ENCODE measurements at places on chromosomes 5 and 9.

GRCh38 chr9:36728651-36729520 is 156.2 kb downstream of the MELK start:
- DNase-seq: peak; percentile 66

GRCh38 chr9:96751815-96752214 is 26.1 kb downstream of the ZNF510 start:
- DNase-seq: no peak

DNA sequence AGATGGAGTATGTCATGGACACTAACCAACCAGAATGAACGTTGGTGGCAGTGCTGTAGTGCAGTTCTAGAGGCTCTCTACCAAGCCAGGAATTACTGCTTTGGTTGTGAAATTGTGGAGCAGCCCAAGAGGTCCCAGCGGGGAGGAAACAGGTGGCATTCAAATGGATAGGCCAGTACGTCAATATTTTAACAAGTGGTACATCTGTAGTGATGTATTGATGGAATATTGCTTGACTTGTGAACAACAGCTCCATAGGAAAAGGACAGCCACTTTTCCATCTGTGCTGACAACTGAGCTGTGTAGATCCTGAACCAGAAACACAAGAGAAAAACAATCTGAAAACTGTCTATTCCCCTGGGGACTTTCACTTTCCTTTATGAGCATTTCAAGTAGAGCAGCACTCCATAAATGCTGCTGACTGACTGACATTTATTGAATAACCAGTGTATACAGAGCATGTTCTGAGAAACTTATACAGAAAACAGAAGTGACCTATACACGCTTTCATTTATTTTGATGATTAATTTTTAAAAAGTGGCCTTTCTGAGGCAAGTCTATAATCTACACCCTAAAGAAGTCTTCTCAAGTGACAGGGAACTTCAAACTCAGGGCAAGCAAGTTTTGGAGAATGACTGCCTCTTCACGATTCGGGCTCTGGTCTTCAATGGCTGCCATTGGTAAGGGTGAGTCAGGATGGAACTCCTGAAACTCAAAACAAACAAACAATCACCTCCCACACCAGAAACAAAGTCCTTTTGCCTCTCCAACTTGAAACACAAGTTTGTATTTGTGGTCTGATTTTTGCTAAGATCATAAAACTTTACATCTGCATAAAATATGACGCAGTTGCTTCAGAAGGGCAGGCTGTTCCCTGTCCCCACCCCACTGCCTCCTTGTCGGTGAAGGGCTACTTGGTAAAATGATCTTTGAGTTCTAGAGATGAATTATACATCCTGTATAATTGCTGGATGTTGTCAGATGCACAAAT is 362.4 kb downstream of the NDUFS4 start:
- DNase-seq: no peak

GRCh38 chr9:133957328-133957727 is 34.8 kb downstream of the VAV2 start:
- no peak for DNase-seq

GRCh38 chr9:75231167-75231566 is 142.9 kb downstream of the OSTF1 start:
- no peak for DNase-seq

DNA sequence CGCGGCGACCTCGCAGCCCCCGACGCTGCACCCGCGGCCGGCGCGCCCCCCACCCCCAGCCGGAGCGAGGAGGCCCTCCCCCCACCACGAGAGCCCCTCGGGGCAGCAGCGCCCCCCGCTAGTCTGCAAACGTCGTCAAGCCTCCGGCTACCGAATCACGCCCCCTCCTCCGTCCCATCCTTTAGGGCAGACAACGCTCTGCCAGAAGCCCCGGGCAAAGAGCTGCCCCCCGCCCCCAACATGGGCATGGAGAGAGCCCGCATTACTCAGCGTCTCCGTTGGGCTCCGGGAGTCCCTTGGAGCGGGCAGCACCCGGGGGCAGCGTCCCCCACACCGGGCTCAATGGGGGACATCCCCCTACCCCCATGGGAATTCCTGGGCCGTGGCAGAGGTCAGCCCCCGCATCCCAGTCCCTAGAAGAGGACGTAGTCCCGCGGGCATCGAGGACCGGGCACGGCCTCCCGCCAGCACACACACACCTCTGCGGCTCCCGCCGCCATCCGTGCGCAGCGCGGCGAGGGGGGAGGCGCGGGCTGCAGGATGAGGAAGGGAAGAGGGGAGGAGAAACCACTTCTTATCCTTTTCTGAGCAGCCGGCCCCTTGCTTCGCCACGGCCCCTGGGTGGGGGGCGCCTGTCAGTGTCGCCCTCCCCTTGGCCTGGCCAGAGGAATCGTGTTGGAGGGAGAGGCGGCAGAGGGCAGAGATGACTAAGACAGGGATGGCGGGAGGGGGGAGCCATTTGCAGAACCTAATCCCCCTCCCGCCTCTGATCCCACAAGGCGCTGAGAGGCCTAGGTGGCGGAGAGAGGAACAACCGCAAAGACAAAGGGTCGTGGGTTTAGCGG is 750 bp downstream of the DNM1 start:
- peak; percentile 24 for DNase-seq

DNA sequence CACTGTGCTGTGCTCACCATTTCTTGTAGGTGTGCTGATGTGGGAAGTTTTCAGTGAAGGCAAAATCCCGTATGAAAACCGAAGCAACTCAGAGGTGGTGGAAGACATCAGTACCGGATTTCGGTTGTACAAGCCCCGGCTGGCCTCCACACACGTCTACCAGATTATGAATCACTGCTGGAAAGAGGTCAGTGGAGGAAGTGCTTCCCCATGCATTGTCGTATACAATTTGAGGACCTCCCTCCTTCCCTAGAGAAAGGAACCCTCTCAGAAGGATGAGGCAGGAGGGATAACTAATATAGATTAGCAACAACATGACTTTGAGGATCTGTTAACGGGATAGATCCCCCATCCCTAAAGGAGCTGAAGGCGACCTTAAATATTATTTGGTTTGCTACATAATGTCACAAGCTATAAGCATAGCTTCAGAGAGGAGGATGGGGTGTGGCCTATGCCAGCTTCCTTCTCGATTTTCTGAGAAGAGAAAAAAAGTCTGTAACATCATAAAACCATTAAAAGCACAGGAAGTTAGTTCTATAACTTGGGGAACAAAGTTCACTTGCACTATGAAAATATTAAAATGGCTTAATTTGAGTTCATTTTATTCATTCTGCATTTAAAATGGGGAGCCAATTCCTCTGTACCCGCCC is 17.0 kb upstream of the CYFIP2 start:
- DNase-seq: peak; percentile 61

- DNase-seq: no peak
These were observed 13.6 kb downstream of the LCN10 start for GRCh38 chr9:136729144-136729543.

- no peak for DNase-seq
These were observed 838.3 kb downstream of the TLE4 start for GRCh38 chr9:80410106-80410505.

DNA sequence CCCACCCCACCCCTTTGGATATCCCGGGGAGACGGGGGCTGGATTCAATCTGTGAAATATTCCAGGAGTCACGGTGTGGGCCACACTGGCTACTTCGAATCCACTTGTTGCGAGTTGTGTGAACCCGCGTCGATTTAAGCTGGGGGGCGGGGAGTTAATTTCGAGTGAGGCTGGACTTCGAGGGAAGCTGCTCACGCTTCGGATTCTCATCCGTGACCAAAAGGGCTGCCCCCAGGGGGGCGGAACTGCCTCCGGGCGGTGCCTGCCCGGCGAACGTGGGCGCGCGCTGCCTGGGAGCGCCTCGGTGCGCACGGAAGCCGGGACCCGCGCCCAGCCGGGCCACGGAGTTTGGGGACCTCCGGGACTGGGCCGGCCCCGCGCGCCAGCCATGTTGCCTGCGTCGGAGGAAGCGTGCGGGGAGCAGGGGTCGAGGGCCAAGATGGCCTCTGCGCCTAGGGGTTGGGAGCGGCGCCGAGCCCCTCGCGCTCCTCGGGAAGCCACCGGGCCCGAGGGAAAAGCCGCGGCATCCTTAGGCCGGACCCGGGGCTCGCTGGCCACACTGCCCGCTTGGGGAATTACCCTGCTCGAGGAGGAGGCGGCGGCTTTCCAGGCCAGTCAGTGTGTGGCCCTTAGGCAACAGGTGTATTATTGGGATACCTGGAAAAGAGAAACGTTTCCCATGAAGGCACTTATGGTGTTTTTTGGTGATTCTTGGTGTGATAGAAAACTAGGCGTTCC is 975 bp downstream of the OCLN start:
- no peak for DNase-seq

GRCh38 chr9:79674052-79674777 is 102.5 kb downstream of the TLE4 start:
- no peak for DNase-seq

DNA sequence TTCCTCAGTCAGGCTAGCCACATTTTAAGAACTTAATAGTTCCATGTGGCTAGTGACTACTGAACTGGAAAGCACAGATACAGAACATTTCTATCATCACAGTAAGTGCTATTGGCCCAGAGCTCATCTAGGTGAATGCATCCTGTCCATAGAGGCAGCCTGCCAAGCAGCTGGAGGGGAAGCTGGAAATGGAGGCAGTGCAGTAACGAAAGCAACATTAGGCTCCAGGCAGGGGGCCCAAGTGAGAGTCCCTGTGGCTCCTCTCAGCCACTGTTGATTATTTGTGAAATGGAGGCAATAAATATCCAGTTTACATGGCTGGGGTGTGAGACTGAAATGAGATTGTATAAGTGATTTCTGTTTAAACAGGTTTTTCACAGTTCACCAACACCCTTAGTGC is 227.2 kb upstream of the KLF9 start:
- DNase-seq: no peak

GRCh38 chr9:129343424-129344375 is 165.6 kb upstream of the IER5L start:
- no peak for DNase-seq

DNA sequence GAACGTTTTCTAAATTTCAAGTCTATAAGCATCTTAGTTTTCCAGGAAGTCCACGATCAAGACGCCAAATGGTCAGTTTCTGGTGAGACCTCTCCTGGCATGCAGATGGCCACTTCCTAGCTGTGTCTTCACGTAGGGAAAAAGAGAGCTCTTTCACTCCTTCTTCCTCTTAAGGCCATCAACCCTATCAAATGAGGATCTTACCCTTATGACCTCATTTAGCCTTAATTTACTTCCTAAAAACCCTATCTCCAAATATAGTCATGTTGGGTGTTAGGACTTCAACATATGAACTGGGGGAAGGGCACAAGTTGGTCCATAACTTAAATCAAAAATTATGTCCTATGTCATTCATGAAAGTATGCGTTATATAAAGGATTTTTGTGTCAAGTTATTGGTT is 229.5 kb downstream of the ARL15 start:
- no peak for DNase-seq

DNA sequence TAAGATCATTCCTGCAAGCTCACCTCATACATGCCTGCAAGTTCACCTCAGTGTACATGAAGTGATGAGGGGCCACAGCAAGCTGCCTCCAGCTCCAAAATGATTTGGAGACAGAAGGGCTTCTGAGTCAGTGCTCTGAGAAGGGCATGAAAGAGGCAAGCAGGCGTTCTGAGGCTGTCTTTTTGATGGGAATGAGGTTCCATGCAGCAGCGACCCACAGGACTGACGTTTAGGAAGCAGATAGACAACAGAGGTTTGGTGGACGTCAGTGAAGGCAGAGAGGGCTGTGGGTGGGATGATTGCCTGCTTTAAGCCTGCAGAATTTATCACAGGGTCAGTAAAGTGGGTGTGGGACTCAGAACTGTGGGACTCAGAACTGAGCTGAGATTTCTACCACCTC is 8.9 kb upstream of the SMIM32 start:
- no peak for DNase-seq

- no peak for DNase-seq
These were observed 30.4 kb downstream of the GNG10 start for GRCh38 chr9:111691672-111692329.

GRCh38 chr9:12770261-12770660 is 4.6 kb upstream of the LURAP1L start:
- DNase-seq: no peak

- peak; percentile 87 for DNase-seq
These were observed 9.3 kb upstream of the TEX48 start for GRCh38 chr9:114691046-114691955.

GRCh38 chr5:150278046-150278730 is 11.4 kb downstream of the CAMK2A start:
- DNase-seq: no peak

DNA sequence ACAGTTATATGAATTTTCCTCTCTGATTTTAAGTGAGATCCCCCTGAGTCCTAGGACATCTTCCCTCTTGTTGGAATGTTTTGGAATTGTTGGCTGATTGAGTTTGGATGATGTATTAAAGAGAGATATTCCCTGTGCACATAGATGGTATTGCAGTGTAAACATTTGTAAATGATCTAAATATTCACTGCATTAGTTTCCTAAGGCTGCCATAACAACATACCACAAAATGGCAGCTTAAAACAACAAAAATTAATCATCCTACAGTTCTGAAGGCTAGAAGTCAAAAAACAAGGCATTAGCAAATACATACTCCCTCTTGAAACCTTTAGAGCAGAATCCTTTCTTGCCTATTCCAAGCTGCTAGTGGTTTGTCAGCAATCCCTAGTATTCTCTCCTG is 38.0 kb upstream of the MROH2B start:
- DNase-seq: no peak

- no peak for DNase-seq
These were observed 136.3 kb upstream of the RASEF start for GRCh38 chr9:83199240-83199639.

DNA sequence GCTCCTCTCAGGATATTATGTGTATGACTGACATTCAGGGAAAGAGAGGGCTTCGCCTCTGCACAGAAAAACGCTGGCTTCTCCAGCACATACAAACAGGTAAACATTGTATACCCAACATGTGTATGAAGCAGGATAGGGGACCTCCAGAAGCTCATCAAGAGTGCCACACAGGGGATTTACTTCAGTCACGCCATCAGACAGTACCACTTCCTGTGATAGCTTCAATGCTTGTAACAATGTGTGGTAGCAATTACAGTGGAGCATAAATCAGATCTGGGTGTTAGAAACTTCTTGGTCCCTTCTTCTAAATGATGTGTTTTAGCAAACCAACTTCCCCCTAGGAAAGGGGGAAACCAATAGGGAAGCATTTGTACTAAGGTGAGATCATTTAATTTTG is 160.8 kb downstream of the TSSK1B start:
- no peak for DNase-seq
